ENCODE measurements at places on chromosomes 7 and 10. TPM values are rescaled to one million over a fixed set of nuclear protein-coding genes. Genes with fewer than 3 reads are reported as not detected.

DNA sequence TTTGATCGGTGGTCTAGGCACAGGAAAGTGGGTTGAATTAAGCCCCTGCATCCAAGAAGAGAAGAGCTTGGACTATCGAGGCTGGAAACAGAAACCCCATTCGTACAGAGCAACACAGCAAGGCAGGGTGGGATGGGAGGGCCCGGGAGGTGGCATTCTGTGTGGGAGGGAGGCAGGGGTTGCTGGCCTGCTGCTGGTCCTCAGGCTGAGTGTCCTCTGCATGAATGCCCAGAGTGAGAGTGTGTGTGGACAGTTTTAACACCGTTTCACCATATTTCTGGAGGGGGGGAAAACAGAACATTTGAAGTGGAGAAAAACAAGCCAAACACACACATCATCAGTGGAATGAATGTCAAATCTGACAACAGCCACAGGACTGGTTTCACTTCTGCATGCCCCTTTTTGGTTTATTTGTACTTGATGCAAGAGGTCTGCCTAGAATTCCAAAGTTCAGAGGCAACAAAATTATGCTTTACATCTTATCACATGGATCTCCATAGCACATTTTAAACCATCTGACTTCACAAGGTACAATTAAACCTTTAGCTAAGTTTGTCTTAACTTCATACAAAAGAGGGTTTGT lies 11.1 kb upstream of the ENO4 start:
- H3K27ac ChIP-seq = no peak overlapping the region
- peaks cover 5% of the 10 kb centered on the region for H3K4me1 ChIP-seq
- H3K27me3 ChIP-seq = no peaks in the 10 kb centered on the region
- no peak overlapping the region for H3K4me3 ChIP-seq
- DNase-seq = no peak
- H3K36me3 ChIP-seq = no peaks in the 10 kb centered on the region

DNA sequence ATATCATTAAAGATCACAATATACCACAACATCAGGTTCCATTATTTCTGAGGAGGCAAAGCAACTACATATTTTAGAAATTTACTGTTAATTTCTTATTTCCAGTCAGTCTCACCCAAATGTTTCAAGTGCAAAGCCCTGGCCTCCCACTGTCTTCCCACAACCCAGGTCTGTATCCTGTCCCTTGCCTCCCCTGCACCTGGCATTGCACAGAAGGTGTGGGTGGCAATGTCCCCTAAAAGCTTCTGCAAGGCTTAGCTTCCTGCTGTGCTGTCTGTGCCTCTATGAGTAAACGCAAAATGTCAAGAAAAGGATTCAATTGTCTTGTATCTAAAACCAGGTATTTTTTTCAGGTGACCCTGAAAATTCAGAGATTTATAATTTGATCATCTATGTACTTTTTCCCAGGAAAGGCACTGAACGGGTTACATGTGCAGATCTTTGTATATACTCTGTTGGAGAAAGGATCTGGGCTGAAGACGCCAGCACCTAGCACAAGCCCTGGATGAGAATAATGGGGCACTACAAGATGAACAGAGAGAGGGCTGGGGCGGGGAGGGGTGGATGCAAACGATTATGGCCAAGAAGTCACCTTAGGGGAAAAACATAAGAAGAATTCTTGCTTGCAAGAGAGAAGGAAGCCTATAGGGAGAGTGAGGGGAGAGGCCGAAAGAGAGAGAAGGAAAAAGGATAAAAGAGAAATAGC lies 3.1 kb upstream of the ANTXRL start:
- no peak overlapping the region for H3K27ac ChIP-seq
- peak overlapping the region; percentile 87 for H3K4me3 ChIP-seq
- peaks cover 12% of the 10 kb centered on the region for H3K4me1 ChIP-seq
- peaks cover 14% of the 10 kb centered on the region for H3K27me3 ChIP-seq
- no peaks in the 10 kb centered on the region for H3K36me3 ChIP-seq
- DNase-seq = no peak

DNA sequence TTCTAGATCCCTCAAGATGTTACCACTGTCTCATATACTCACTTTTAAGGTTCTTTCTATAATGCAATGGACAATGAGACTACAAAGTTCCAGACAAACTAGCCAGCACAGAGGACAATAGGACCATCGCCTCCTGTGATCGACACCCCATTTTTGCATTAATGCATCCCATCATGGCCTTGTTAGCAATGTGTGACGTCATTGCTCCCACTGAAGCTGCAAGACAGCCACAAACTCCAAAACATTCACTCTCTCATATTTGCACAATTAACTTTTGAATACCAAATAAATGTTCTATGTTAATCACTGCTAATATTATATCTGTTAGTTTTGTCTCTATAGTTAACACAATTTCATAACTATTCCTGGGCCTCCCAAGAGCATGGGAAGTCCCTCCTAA lies 88.8 kb upstream of the TMEM72 start:
- DNase-seq = no peak
- H3K27me3 ChIP-seq = no peaks in the 10 kb centered on the region
- no peaks in the 10 kb centered on the region for H3K4me1 ChIP-seq
- H3K4me3 ChIP-seq = no peak overlapping the region
- no peaks in the 10 kb centered on the region for H3K36me3 ChIP-seq

GRCh38 chr10:131358741-131359442 lies 47.4 kb upstream of the TCERG1L start:
- no peaks in the 10 kb centered on the region for H3K4me1 ChIP-seq
- H3K36me3 ChIP-seq = no peaks in the 10 kb centered on the region
- no peak overlapping the region for H3K27ac ChIP-seq
- H3K4me3 ChIP-seq = no peak overlapping the region
- no peak for DNase-seq

DNA sequence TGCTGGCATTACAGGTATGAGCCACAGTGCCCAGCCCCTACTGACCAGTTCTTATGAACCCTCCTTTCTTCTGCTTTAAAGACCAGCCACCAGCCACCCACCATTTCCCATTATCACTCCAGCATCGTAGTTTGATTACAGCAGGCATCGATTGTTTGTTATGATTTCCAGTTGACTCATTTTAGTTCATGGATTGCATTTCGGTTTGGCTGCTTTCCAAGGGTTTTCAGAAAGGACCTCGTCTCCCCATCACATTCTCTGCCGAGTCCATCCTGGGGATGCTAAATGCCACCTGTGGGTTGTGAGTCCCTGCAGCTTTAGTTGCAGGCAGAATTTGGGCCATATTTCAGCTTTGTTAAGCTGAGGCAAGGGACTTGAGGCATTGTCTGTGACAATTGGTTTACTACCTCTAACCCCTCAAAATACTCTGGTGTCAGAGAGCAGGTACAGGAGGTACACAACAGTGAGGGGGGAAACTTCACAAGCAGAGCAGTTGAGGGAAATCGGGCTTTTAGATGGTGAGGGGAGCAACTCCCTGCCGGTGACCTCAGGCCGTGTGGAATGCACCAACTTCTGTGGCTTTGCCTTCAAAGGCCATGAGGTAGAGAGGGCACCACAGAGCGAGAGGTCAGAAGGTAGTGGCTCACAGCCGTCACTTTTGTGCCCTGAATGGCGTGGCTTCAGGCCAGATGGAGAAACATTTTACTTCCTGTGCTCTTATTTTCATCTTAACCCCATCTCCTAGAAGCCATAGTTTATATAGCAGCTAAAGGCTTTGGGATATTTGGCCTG lies 203.8 kb downstream of the CCDC3 start:
- no peaks in the 10 kb centered on the region for H3K27me3 ChIP-seq
- no peak overlapping the region for H3K4me3 ChIP-seq
- peaks cover 24% of the 10 kb centered on the region for H3K36me3 ChIP-seq
- no peak for DNase-seq
- H3K4me1 ChIP-seq = no peaks in the 10 kb centered on the region
- H3K27ac ChIP-seq = no peak overlapping the region

GRCh38 chr10:47195274-47195885 lies 104.6 kb upstream of the GDF10 start:
- H3K27me3 ChIP-seq = no peaks in the 10 kb centered on the region
- H3K4me3 ChIP-seq = no peak overlapping the region
- H3K36me3 ChIP-seq = no peaks in the 10 kb centered on the region
- no peak for DNase-seq

DNA sequence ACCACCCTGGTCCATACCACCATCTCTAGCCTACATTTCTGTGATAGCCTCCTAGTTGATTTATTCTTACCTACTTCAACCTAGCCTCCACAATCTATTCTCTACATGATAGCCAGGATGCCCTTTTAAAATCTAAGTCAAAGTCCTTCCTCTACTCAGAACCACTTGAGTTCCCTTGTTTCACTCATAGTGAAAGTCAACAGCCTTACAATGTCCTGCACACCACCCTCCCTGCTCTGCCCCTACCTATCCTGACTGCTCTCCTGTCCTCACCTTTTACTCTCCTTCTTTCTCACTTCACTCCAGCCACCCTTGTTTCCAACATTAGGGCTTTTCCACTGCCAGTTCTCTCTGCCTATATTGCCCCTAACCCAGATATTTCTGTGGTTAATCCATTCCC lies 146.7 kb downstream of the GRM3 start:
- no peak overlapping the region for H3K4me3 ChIP-seq
- no peaks in the 10 kb centered on the region for H3K27me3 ChIP-seq
- no peaks in the 10 kb centered on the region for H3K4me1 ChIP-seq
- H3K36me3 ChIP-seq = no peaks in the 10 kb centered on the region
- no peak for DNase-seq

- no peaks in the 10 kb centered on the region for H3K27me3 ChIP-seq
- no peak for DNase-seq
- H3K36me3 ChIP-seq = no peaks in the 10 kb centered on the region
These were observed 67.2 kb downstream of the GRK5 start for GRCh38 chr10:119274519-119275045.

The AKR1E2 gene
- total RNA-seq = 3.4 TPM

The TUBB8 gene
- total RNA-seq = 0.05 TPM

Measured in thymus (tissue), 14 donors.